ENCODE measurements at places on chromosomes 11 and 22. TPM values are rescaled to one million over a fixed set of nuclear protein-coding genes. Genes with fewer than 3 reads are reported as not detected.
A peak's percentile ranks its signal among the peaks of the same experiment; 100 is the strongest.

- peaks cover 11% of the 10 kb centered on the region for H3K27me3 ChIP-seq
- H3K36me3 ChIP-seq = no peaks in the 10 kb centered on the region
- no peak for DNase-seq
- H3K4me3 ChIP-seq = no peak overlapping the region
- peaks cover 3% of the 10 kb centered on the region for H3K4me1 ChIP-seq
Observed at GRCh38 chr11:12380565-12381325, 3.4 kb downstream of the PARVA start.

OR52N4 gene
- total RNA-seq = not detected

TRIM51 gene
- not detected for total RNA-seq

DNA sequence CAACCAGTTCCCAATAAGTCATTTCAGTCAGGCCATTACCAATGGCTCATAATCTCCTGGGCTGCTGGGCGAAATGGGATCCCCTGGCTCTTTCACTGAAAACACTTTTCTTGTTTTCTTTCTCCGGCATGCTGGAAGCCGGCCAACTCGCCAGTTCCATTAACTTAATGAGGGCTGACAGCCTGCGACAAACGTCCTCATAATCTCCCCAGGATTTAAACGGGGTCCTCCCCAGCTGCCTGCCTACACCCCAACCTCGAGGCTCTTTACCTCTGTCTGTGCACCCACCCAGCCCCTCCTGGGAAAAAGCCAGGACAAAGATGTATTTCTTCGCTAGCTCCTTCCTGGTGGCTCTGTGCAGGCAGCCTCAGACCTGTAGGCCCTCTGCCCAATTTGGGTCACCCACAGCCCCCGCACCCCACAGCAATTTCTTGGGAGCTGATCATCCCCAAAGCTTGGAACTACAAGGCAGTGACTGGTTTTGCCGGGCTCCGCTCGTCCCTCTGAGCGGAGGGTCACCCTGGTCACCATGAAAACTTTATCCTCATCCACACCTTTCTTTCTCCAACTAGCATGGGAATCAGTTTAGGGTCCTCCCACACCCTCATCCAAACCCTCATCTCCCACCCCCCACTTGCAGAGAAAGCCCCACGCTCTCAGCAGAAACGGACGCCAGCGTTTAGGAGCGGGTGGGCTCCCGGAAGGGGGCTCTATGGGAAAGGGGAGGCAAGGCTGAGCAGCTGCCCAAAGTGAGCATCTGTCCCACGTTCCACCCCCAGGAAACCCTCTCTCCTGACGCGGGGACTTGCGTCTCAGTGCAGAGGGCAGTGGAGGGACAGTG lies 51.1 kb upstream of the KCNQ1OT1 start:
- H3K4me3 ChIP-seq = no peak overlapping the region
- no peak for DNase-seq
- H3K36me3 ChIP-seq = no peaks in the 10 kb centered on the region
- no peak overlapping the region for H3K27ac ChIP-seq
- no peaks in the 10 kb centered on the region for H3K4me1 ChIP-seq
- peaks cover 24% of the 10 kb centered on the region for H3K27me3 ChIP-seq

DNA sequence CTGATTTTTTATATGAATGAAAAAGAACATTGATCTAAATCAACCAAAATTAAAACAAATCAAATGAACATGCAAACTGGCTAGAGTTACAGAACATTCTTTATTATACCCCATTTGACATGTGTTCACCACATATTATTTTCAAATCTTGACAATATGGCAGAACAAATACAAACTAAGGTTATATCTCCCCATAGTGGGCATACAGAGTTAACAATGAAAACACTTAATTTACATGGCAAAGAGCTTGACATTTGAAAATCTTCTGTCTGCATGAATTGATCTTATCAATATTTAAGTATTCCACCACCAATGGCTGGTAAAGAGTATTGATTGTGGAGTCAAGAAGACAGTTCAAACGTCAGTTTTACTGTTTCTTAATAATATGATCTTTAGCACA lies 197.9 kb upstream of the ANO3 start:
- H3K27ac ChIP-seq = no peak overlapping the region
- no peaks in the 10 kb centered on the region for H3K27me3 ChIP-seq
- H3K4me3 ChIP-seq = no peak overlapping the region
- 0 out of 2 replicates have a peak, but pooled peaks cover 2% of the 10 kb centered on the region for H3K4me1 ChIP-seq

GRCh38 chr11:110094298-110095285 lies 1.4 kb downstream of the ZC3H12C start:
- no peak overlapping the region for H3K27ac ChIP-seq
- no peaks in the 10 kb centered on the region for H3K36me3 ChIP-seq
- peak overlapping the region; percentile 75 for H3K4me3 ChIP-seq
- H3K27me3 ChIP-seq = no peaks in the 10 kb centered on the region

DNA sequence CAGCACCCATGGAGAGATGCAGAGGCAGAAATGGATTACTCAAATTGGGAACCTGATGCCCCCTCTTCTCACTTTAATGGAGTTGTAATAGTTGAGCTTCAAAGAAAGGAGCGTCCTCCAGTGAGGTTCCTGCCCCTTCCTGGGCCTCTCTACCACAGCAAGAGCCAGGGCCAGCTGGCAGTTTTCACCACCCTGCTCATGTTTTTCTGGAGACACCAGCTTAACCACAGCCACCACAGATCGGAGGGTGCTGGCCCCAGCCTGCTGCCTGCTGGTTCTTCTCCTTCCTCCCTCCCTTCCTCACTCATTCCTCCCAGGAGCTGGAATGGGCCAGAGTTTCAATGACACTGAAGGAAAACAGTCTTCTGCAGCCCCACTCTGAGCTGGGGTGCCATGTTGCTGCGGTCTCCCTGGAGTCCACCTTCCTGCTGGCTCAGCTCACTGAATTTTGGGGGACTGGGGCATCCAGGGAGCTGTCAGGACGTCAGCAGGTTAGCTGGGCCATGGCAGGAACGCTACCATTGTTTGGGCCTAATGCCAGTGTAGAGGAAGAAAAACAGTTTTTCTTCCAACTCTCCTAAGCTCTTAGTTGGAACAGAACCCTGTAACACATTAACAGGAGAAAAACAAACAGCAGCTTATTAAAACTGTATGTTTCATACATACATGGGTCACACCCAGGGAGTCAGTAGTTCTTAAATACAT lies 57.7 kb downstream of the TRAF6 start:
- peaks cover 5% of the 10 kb centered on the region for H3K36me3 ChIP-seq
- no peak overlapping the region for H3K27ac ChIP-seq
- H3K27me3 ChIP-seq = no peaks in the 10 kb centered on the region

- H3K4me1 ChIP-seq = no peaks in the 10 kb centered on the region
- no peak overlapping the region for H3K27ac ChIP-seq
- H3K36me3 ChIP-seq = no peaks in the 10 kb centered on the region
- H3K4me3 ChIP-seq = no peak overlapping the region
Observed at GRCh38 chr11:120424185-120424969, 87.2 kb upstream of the GRIK4 start.

DNA sequence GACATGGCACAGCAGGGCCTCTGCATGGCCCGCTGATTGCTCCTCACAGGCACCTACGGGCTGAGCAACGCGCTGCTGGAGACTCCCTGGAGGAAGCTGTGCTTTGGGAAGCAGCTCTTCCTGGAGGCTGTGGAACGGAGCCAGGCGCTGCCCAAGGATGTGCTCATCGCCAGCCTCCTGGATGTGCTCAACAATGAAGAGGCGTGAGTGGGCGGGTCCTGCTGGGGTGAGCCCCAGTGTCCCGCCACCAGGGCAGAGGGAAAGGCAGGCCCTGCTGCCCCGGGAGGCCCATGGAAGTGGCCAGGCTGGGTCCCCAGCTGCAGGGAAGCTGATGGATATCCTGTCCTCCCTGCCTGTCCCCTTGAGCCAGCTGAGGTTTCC lies 18.6 kb upstream of the DGCR8 start:
- H3K36me3 ChIP-seq = no peaks in the 10 kb centered on the region
- H3K27me3 ChIP-seq = no peaks in the 10 kb centered on the region
- H3K4me3 ChIP-seq = no peak overlapping the region
- DNase-seq = no peak
- H3K27ac ChIP-seq = no peak overlapping the region

DNA sequence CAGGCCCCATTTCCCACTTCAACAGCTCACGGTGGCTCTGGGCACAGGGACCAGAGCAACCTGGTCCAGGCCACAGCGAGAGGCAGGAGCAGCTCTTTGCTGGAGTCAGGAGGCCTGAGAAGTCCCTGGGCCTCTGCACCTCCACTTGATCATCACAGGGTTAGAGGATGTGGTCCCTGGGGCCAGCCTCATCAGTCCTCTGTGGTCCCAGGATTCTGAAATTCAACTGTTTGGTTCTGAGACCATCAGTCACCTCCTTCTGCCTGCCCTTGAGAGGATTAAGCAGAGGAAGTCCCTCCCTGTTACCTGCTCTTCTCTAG lies 24.9 kb upstream of the CBX7 start:
- H3K36me3 ChIP-seq = no peaks in the 10 kb centered on the region
- no peak for DNase-seq
- peaks cover 54% of the 10 kb centered on the region for H3K4me1 ChIP-seq
- H3K27me3 ChIP-seq = no peaks in the 10 kb centered on the region
- no peak overlapping the region for H3K4me3 ChIP-seq

PRODH gene
- 27.6 TPM for total RNA-seq

GRCh38 chr22:50247748-50248147 lies 2.9 kb upstream of the TUBGCP6 start:
- H3K36me3 ChIP-seq = no peaks in the 10 kb centered on the region
- no peaks in the 10 kb centered on the region for H3K27me3 ChIP-seq
- H3K27ac ChIP-seq = no peak overlapping the region

- no peak for DNase-seq
- no peak overlapping the region for H3K4me3 ChIP-seq
- H3K4me1 ChIP-seq = no peaks in the 10 kb centered on the region
- H3K27ac ChIP-seq = no peak overlapping the region
Observed at GRCh38 chr11:120188811-120189455, 21.9 kb upstream of the OAF start.

GRCh38 chr11:76119032-76119431 lies 87.3 kb downstream of the WNT11 start:
- H3K4me3 ChIP-seq = no peak overlapping the region
- H3K27me3 ChIP-seq = no peaks in the 10 kb centered on the region
- no peaks in the 10 kb centered on the region for H3K36me3 ChIP-seq
- no peak for DNase-seq

- no peaks in the 10 kb centered on the region for H3K4me1 ChIP-seq
- H3K27ac ChIP-seq = peak overlapping the region; percentile 94
- H3K36me3 ChIP-seq = no peaks in the 10 kb centered on the region
- peak overlapping the region; percentile 84 for H3K4me3 ChIP-seq
Observed at GRCh38 chr22:31084811-31085492, 3.8 kb downstream of the SMTN start.

DNA sequence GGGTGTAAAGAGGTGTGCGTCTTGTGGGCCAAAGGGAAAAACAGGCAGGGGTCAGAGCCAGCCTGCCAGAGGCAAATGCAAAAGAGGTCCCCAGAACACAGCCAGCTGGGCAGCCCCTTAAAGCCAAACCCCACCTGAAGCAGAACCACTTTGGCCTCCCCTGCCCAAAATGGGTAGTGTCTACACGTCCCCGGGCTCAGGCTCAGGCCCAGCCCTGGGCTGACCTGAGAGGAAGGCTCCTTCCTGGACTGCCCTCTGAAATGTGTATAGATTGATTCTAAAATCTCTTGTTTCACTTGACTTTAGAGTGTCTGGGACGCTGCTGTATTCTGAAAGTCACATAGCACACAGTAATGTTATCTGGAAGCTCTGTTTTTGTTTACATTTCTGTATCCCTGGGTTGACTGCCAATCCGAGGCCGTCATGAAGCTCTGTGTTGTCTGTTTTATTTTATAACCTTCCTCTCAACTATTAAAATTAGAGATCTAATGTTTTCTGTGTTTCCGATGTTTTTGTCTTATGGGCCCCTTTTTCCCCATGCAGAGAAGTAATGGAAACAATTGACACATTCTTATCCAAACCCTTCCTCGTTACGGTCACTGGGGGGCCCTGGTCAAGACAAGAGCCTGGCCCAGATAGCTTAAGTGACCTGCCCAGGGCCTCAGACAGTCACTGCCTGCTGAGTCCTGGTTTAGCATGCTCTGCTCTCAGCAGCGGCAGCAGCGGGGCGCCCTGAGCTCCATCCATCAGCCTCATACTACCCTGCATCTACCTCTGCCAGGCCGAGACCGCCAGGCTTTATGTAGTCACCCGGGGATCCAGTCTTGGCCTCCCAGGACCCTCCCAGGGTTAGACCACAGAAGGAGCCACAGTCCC lies 10.1 kb downstream of the OVOL1 start:
- H3K4me1 ChIP-seq = peaks cover 5% of the 10 kb centered on the region
- H3K36me3 ChIP-seq = no peaks in the 10 kb centered on the region
- no peak for DNase-seq

DNA sequence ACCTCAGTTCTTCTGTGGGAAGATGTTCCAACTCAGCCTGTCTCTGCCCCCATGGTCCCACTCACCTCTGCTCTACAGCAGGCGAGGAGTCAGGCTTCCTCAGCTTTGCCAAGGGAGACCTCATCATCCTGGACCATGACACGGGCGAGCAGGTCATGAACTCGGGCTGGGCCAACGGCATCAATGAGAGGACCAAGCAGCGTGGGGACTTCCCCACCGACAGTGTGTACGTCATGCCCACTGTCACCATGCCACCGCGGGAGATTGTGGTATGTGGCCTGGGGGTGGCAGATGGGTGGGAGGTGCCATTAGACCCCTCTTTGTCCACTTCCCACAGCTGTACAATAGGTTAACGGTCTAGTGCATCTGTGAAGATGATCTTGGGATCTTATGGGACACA lies 73.3 kb downstream of the MYO7A start:
- DNase-seq = no peak
- no peak overlapping the region for H3K4me3 ChIP-seq
- no peaks in the 10 kb centered on the region for H3K4me1 ChIP-seq
- no peak overlapping the region for H3K27ac ChIP-seq
- H3K36me3 ChIP-seq = no peaks in the 10 kb centered on the region

GRCh38 chr11:14148653-14149273 lies 186.2 kb downstream of the SPON1 start:
- no peak overlapping the region for H3K4me3 ChIP-seq
- H3K4me1 ChIP-seq = no peaks in the 10 kb centered on the region
- no peak overlapping the region for H3K27ac ChIP-seq
- no peaks in the 10 kb centered on the region for H3K36me3 ChIP-seq

CRYBA4 gene
- 0.67 TPM for total RNA-seq

RBM4 gene
- 201 TPM for total RNA-seq

GRCh38 chr22:45329530-45329936 lies 19.8 kb downstream of the FAM118A start:
- no peak overlapping the region for H3K4me3 ChIP-seq
- H3K27ac ChIP-seq = no peak overlapping the region
- H3K4me1 ChIP-seq = no peaks in the 10 kb centered on the region
- no peak for DNase-seq
- H3K27me3 ChIP-seq = no peaks in the 10 kb centered on the region

DNA sequence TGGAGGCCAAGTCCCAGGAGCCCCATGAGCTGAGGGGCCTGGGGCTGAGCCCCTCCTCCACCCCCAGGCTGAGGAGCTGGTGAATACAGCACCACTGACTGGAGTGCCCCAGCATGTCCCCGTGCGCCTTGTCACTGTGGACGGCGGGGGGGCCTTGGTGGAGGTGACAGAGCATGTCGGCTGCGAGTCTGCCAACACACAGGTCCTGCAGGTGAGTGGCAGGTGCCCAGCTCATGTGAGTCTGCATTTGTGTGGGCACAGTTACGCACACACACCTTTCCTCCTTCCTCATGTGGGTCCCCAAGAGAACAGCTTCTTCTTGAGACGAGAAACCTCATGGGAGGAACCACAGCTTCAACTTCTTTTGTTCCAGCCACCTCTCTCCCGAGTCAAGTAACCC lies 7.7 kb downstream of the TMEM132A start:
- H3K4me1 ChIP-seq = no peaks in the 10 kb centered on the region
- H3K36me3 ChIP-seq = peaks cover 33% of the 10 kb centered on the region
- no peaks in the 10 kb centered on the region for H3K27me3 ChIP-seq
- no peak overlapping the region for H3K4me3 ChIP-seq
- DNase-seq = no peak
- no peak overlapping the region for H3K27ac ChIP-seq

- peaks cover 54% of the 10 kb centered on the region for H3K36me3 ChIP-seq
- DNase-seq = no peak
- no peaks in the 10 kb centered on the region for H3K4me1 ChIP-seq
- no peak overlapping the region for H3K27ac ChIP-seq
Observed at GRCh38 chr11:70343636-70344035, 54.7 kb upstream of the CTTN start.

FIBIN gene
- 0.45 TPM for total RNA-seq

CACNA1I gene
- 1.2 TPM for total RNA-seq

Data from H1 (cell line).